ENCODE measurements at places on chromosomes 12 and 14. TPM values are rescaled to one million over a fixed set of nuclear protein-coding genes. Genes with fewer than 3 reads are reported as not detected.
A peak's percentile ranks its signal among the peaks of the same experiment; 100 is the strongest.

- no peaks in the 10 kb centered on the region for H3K4me1 ChIP-seq
- H3K36me3 ChIP-seq: no peaks in the 10 kb centered on the region
- no peak overlapping the region for H3K27ac ChIP-seq
Observed at GRCh38 chr14:36510078-36510799, 9.8 kb downstream of the NKX2-1 start.

- H3K4me1 ChIP-seq: peaks cover 7% of the 10 kb centered on the region
- no peaks in the 10 kb centered on the region for H3K36me3 ChIP-seq
- peak overlapping the region; percentile 42 for H3K4me3 ChIP-seq
Observed at GRCh38 chr14:104967386-104968152, 10.6 kb downstream of the AHNAK2 start.

GRCh38 chr12:106954462-106955376 lies 988 bp upstream of the TMEM263 start:
- H3K4me3 ChIP-seq: peak overlapping the region; percentile 93
- peak; percentile 39 for DNase-seq
- H3K27ac ChIP-seq: peak overlapping the region; percentile 96
- no peaks in the 10 kb centered on the region for H3K27me3 ChIP-seq

- H3K36me3 ChIP-seq: no peaks in the 10 kb centered on the region
- H3K4me1 ChIP-seq: no peaks in the 10 kb centered on the region
- peaks cover 46% of the 10 kb centered on the region for H3K27me3 ChIP-seq
- no peak for DNase-seq
- H3K27ac ChIP-seq: no peak overlapping the region
Observed at GRCh38 chr14:91261986-91262549, 17.6 kb upstream of the GPR68 start.

GRCh38 chr14:72632727-72633126 lies 261.2 kb downstream of the DPF3 start:
- no peak overlapping the region for H3K4me3 ChIP-seq
- H3K27ac ChIP-seq: peak overlapping the region; percentile 47

DNA sequence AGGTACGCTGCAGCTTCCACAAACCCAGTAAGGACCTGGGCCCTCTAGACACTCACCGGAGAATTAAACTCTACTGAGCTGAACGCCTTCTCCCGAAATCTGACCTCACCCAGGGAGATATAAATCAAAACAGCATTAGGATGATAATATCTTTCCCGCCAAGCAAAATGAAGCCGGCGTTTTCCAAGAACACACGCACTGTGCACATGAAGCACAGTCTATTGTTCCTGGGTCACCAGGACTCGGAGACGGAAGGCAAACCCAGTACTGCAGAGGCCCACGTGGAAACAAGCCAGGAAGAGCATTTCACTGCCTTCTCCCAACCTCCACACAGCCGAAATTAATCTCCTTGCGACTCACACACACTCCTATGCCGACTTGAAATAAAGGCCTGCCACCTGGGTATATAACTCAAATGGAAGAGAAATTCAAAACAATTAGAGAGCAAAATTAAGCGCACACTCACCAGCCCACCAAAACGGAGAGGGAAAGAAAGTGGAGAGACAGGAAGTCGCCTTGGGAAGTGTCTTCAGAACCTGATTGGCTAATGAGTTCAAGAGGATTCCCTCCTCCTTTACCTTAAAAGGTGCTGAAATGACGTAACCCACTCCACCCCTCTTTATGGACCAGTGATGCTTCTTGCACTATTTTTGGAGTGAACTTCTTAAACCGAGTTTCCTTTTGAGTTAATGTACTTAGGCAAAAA lies at the start of gene CCNB1IP1:
Gene CCNB1IP1, minus strand, starts transcription at position 492 of the 706 bp plus-strand sequence. CDS start 16,756 bp downstream, outside the sequence.
- no peaks in the 10 kb centered on the region for H3K27me3 ChIP-seq
- peak within 1 kb of the TSS; percentile 77 for H3K4me3 ChIP-seq
- peak; percentile 70 for DNase-seq
- peak within 1 kb of the TSS; percentile 85 for H3K27ac ChIP-seq

The PTCSC3 gene
- total RNA-seq: not detected
